ENCODE measurements at places on chromosomes 6 and 20.

- peak; percentile 45 for DNase-seq
Measured at GRCh38 chr6:121309768-121310469, 24.4 kb downstream of the TBC1D32 start.

DNA sequence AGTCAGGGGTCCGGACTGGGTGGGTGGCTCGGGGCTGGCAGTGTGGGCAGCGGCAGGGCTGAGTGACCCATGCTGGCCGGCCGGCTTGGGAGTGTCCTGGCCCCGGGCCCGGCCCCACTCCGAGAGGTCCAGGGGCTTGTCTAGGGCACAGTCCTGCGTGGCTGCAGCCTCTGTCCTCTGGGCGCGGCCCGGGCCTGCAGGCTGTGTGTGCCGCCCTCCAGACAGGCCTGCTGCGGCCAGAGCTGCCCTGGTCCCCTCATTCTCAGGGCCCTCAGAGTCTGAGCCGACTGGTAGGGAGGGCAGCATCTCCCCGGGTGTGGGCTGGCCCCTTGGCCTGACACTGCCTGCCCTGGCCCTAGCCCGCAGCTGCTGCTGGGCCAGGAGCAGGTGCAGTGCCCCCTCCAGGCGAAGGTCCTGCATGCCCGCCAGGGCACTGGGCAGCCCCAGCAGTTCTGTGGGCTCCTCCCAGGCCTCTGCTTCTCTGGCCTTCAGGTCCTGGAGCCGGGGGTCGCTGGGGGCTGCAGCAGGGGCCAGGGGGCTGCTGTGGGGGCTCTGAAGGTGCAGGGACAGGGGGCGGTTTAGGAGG is 6.9 kb upstream of the CABLES2 start:
- no peak for DNase-seq

DNA sequence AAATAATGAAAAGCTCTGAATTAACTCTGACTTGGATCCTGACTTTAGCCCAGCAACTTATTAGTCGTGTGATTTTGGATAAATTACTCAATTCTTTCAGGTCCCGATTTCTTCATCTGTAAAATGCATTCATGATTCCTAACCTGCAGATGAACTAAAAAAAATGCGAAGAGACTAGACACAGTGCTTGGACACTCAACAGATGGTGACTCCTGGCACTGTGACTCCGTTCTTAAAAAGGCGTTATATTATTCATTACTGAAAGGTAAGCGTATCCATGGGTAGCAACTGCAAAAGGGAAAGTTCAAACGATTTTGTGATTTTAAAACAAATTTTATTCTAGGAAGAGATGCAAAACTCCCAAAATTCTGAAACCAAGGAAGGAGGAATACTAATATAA is 226.3 kb downstream of the KIF16B start:
- no peak for DNase-seq

- DNase-seq, result no peak
Measured at GRCh38 chr20:39092733-39093410, 130.7 kb downstream of the DHX35 start.

- no peak for DNase-seq
Measured at GRCh38 chr6:51526049-51526448, 561.4 kb downstream of the PKHD1 start.

- no peak for DNase-seq
Measured at GRCh38 chr6:40532349-40533000, 54.7 kb downstream of the LRFN2 start.

- DNase-seq, result peak; percentile 43
Measured at GRCh38 chr6:88124925-88125557, 41.1 kb downstream of the CNR1 start.

GRCh38 chr6:37442416-37443215 is 9.6 kb downstream of the CMTR1 start:
- no peak for DNase-seq

Measured in fibroblast of mammary gland (primary cell).